Activated effector memory CD4-positive, alpha-beta T cell treated with anti-CD3 and anti-CD28 coated beads, Interleukin-2, amount 50 U/mL, for 16 hours (primary cell): ENCODE measurements at places on chromosomes 7 and 10.

DNA sequence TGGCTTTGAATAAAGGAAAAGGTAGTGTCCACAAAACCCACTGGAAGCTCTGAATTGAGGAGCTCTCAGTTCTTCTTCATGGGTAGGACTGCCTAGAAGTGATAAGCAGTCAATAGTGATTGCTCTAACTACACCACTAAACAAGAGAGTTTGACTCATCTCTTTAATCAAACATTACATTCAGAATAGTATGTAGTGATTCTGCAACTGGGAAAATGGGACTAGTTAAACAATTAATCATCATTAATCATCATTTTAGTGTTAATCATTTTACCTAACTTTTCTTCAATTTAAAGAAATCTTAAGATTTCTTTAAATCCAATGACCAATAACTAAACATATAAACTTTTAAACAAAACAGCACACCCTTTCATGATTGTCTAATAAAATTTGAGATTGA is 484.0 kb upstream of the FZD8 start:
- no peak for DNase-seq

DNA sequence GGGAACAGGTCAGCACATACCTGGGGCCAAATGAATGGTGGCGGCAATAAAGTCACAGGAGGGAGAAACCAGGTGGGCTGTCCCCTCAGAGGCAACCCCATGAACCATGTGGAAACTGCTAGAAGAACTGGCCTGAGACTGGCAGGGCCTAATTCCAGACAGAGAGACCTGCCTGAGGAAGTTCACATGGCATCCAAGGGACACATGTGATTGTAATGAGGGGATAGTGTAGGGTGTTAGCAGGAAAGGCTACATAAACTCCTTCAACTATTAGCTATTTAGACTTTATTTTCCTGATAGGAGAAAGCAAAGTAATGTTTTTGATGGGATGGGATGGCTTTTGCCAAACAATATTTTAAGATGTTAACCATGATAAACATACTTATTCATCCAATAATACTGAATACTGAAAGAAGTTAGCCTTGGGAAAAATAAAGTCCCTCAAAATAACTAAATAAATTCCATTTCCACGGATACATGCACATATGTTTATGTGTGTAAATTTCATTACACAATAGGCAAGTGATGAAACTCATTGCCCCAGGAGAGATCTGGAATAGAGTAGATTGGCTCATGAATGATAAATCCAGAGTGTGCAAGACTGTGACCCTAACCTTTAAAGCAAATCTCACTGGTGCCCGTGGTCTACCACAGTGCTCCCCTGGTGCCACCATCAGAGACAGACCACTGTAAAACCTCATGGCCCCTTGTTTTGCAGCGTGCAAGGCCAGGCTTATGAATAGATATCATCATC is 137.0 kb downstream of the NRF1 start:
- DNase-seq, result no peak

- no peak for DNase-seq
Measured at GRCh38 chr10:22391600-22391999, 46.3 kb downstream of the SPAG6 start.

DNA sequence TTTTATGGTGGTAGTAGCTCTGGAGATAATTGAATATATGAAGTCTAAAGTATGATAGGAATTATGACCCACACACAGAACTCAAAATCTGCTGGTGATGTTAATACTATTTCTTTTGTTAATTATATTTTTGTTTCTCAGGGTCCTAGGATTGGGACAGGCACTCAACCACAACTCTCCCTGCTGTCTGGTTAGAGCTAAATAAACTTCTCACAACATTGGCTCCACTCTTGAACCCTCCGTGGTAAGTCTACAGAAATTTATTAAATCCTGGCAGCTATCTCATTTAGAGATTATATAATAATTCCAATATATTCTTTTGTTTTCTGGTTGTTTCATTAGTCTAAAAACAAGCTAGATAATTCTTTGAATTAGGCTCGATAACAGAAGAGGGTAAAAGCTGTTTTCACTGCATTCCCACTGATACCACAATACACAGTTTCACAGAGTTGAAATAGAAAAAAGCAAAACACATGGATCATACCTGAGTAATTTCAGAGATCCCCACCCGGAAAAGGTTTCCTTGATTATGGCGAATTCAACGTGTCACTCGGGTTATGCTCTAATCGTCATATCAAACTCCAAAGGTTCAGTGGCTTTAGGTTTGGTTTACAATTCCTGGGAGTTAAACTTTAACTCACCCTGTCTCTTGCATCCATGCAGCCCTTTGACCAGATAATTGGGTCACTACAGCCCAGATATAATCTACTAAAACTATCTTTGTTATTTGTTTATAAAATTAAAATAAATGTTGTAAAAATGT is at the start of gene A1CF:
Gene A1CF (minus strand): TSS at position 531 of the 763 bp plus-strand sequence. CDS start 25,687 bp downstream, outside the sequence.
- no peak for DNase-seq

DNA sequence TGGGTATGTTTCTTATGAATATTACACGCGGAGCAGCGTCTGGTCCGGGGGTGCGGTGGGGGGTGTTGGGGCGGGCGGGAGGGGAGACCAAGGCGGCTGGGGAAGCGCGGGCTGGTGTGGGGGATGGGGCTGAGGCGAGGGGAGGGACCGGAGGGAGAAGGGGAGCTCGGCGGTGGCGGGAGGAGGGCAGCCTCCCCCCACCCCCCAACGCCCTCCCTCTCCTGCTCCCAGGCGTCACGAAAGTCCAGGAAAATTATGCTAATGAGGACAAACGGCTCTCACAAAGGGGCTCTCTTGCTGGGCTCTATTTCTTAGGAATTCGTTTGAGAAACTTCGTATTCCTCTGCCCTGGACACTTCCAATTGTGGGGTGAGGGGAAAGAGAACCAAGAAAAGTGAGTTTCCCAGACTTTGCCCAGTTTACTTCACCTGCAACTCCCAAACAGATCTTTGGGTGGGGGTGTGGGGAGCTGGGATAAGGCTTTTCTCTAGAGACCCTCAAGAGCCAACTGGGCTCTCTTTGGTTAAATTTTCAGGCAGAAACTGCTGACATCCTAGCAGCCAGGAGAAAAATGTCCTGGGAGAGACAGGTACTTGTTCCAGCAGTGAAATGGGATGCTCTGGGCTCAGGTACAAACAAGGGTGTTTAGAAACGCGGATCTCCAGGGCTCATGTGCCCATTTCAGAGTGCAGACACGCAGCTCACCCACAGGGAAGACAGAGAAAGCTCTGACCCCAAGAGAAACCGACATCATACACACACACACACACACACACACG is 11.7 kb upstream of the HOXA2 start:
- no peak for DNase-seq

DNA sequence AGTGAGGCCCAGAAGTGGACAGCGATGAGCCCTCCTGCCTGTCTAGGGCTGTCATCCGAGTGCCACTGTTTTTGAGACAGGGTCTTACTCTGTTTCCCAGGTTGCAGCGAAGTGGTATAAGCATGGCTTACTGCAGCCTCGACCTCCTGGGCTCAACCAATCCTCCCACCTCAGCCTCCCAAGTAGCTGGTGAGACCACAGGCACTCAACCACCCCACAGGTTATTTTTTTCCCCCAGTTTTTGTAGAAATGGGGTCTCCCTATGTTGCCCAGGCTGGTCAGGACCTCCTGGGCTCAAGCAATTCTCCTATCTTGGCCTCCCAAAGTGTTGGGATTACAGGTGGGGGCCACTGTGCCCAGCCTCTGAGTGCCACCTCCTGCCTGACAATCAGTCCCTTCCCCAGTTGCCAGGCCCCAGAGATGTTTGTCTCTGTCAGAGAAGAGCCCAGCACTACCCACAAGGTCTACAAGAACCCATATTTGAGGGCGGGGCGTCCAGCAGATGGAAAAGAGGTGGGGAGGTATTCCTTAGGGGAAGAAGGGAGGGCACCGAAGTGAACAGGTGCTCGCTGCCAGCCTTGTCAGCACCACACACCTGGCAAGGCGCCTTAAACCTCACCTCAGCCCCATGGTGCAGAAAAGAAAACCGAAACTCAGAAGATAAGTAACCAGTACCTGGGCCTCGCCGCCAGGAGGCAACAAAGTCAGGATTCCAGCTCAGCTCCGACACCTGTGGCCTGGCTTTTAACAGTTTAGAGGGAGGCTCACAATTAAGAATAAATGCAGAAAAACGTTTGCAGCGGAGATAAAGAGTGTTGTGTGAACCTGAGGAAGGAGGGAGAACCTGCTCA is 77.4 kb upstream of the ANLN start:
- peak; percentile 77 for DNase-seq

DNA sequence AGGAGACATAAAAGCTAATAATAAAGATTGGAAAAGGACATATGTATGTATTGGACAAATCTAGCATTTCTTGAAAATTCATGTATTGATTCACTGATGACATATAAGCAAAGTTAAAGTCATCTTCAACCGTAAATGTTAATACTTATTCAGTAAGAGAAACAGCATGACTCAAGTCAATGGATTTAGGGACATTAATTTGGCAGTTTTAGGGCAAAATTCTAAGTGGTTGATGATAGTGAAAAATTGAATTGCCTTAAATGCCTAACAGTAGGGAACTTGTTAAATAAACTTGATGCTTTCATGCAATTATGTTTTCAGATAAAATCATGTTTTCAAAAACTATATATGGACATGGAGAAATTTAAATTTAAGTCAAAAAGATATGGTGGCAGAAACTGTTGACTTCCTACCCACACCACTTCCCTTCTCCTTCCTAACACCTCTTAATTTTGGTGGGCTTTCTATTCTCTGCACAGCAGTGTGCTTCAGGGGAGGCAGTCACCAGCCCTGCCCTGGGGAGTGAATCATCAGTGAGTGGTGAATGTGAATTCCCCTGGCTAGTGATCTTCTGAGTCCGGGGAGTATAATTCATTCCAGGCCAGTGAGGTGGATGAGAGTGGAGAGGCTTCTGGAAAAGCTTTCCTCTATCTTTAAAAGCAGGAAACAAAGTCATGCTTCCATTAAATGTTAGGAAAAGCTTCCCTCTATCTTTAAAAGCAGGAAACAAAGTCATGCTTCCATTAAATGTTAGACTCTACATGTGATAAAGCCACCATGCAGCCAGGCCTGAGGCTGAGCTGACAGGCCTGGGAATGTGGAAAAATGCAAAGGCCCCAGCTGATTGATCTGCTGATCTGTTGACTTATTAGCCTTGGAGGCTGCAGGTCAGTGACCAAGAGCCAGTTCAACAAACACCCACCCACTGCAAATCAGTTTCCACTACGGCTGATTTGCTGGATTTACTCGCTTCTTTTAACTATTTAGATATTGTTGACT is 25.2 kb upstream of the ITGB1 start:
- peak; percentile 69 for DNase-seq

GRCh38 chr7:31058122-31058521 is 6.0 kb downstream of the ADCYAP1R1 start:
- DNase-seq, result no peak

- DNase-seq, result no peak
Measured at GRCh38 chr7:55026086-55026790, 7.4 kb downstream of the EGFR start.

DNA sequence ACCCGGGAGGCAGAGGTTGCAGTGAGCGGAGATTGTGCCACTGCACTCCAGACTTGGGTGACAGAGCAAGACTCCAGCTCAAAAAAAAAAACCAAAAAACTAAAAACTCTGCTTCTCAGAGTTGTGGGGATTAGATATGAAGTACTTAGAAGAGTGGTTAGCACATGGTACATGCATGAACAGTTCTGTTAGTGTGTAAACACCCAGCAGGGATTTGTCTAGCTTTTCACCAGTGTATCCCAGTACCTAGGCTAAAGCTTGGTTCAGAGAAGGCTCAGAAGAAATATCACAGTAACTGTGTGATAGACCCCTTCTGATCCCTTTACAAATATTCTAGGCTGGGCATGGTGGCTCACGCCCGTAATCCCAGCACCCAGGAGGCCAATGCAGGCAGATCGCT is 9.5 kb downstream of the PPIA start:
- no peak for DNase-seq

- DNase-seq, result no peak
Measured at GRCh38 chr10:76618171-76618570, 1019.4 kb downstream of the KCNMA1 start.

DNA sequence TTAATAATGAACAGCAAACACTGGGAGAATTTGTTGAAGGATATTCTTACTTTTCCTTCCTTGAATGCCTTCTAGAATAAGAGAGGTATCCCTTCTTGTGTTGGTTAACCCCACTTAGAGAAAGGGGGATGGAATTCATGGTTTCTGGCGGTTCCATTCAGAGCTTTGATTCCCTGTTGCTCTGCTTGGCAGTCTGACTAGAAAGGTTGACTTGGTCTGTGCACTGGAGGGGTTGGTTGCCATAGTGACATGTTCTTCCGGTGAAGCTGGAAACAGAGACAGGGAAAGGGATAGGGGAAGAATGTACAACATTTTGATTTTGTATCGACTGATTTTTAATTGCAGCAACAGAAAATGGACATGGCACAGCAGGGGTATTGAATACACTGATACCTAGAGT is 2.5 kb downstream of the TMEM178B start:
- no peak for DNase-seq

- no peak for DNase-seq
Measured at GRCh38 chr10:33746836-33747268, 412.4 kb upstream of the NRP1 start.

GRCh38 chr10:73590881-73591799 is at the start of gene USP54:
TSS of gene USP54 (minus strand) at chr10:73591342. CDS start at chr10:73575658, 15,684 bp downstream.
- no peak for DNase-seq

DNA sequence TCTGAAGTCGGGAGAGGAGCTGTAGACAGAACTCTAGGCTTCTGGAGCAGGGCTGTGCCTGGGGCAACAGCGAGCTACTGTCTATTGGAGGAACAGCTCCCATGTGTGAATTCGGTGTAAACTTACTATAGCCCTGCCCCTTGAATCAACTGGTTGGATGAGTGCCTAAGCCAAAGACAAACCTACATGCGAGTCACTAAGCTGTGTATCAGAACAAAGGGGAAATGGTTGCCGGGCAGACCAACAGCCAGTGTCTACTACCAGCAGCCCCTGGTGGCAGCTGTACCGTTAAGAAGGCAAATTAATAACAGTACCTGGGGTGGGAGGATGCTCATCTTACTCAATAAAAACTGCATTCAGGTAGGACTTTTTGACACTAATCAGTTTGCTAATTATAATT is 343.6 kb downstream of the ACTR3B start:
- DNase-seq, result no peak

DNA sequence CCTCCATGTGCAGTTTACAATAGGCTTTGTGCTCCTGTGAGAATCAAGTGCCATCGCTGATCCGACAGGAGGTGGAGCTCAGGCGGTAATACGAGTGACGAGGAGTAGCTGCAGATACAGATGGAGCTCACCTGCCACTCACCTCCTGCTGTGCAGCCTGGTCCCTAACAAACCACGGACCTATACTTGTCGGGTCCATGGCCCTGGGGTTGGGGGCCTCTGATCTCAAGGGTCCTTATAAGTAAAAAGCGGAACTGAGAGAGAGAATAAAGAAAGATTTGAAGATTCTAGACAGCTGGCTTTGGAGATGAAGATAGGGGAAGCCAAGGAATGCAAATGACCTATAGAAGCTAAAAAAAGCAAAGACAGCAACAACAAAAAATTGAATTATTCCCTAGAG is 130.6 kb downstream of the PLXDC2 start:
- DNase-seq, result no peak

DNA sequence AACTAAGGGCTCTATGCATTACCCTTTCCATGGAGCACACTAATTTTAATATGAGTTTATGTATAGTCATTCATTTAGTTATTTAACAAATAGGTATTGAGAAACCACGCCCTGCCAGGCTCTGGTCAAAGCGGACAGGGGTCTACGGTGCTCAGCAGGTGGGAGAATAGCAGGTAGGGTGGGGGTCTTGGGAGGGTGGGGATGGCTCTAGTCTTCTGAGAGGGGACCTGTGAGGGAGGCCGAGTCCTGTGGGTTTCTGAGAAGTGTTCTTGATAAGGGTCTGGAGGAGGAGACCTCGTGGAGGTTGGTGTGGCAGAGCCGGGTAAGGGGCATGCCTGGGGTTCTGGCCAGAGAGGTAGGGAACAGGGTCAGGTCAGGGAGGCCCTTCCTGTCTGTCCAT is 1.1 kb downstream of the WDFY4 start:
- no peak for DNase-seq

- DNase-seq, result no peak
Measured at GRCh38 chr10:69453795-69454194, 2.5 kb downstream of the TSPAN15 start.
